ENCODE measurements at places on chromosomes 5 and 9. TPM values are rescaled to one million over a fixed set of nuclear protein-coding genes. Genes with fewer than 3 reads are reported as not detected.
A peak's percentile ranks its signal among the peaks of the same experiment; 100 is the strongest.

GRCh38 chr5:141441571-141442170 lies 11.4 kb downstream of the PCDHGA12 start:
- no peak for DNase-seq

DNA sequence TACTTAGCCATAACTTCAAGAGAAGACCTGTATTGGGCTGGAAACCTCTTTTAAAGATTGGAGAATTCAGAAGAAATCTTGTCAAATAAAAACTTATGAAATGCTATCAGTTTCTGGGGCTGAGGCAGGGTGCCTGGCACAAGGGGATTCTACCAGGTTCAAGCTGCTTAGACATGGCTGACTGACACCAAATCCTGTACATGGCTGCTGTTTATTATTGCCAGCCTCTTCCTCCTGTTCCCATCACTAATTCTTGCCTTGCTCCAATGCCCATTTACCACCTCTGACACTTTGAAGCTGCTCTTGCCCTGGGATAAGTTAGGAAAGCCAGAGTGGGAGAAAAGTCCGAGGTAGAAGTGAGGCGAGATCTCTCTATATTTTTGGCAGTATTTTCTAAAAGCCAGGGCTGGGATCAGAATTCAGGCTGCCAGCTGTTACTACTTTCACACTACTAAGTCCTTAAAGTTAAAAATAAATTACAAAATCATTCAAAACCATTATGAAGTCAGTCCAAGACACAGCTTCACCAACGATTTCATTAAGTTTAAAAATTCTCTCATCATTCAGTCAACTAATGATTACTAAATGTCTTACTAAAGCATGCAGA lies 66.3 kb upstream of the TNFAIP8 start:
- DNase-seq = no peak

- DNase-seq = no peak
Observed at GRCh38 chr5:167709625-167710024, 581.8 kb upstream of the WWC1 start.

The SLC36A3 gene
- not detected for total RNA-seq

DNA sequence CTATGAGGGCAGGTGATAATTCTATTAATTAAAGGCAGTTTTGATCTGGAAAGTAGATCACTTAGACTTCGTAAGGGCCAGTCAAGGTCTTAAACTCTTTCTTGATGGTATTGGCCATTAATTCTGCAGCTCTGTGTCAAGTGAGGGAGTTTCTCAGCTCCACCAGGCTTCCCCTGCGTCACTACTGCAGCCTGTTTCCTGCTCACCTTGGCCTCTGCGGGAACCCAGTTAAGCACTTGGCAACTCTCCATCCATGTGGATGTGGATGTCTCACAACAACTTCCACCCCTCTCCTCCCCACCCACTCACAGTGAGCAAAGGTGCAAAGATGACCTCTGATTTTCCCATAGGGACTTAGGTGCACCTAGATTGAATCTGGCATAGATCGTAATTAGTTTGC lies 191.6 kb downstream of the PLK2 start:
- DNase-seq = peak; percentile 98

DNA sequence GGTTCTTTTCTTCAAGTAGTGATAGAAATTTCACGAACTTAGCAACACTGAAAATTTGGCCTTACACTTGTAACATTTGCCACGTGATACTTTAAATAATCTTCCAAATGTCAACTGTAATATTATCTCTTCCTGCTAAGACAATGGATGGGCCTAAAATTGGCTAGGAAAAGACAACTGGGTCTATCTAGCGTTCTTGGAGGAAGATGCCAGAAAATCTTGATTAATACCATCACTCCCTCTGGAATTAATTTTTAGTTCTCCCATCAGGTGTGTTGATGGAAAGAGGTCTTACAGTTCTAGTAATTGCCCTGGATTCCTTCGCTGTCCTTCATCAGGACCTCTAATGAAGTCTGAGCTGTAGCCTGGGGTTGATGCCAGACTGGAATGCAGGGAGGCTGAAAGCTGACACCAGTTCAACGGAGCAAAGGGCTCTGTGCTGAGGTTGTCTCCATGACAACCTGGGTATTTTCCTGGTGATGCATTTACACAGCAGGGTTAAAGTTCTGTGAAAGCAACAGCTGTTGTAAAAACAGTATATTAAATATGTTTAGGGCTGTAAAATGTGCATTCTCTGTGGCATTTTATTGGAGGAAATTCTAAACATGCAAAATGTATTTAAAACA lies 92.3 kb downstream of the GAS1 start:
- DNase-seq = no peak

DNA sequence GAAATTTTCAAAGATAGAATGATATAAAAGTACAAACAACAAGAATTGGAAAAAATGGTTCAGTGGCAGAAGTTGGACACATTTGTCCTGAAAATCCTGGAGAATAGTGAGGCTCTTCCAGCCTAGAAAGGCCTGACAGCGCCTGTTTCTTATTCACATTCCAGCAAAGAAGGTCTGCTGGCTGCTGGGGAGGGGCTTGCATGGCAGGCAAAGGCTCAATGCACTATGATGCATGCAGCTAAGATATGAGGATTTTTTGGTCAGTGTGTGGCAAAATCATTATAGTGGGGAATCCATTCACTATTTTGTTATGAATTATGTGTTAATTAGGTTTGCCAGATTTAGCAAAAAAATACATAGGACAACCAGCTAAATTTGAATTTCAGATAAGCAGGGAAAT lies 243.9 kb upstream of the SLC30A5 start:
- no peak for DNase-seq

- no peak for DNase-seq
Observed at GRCh38 chr5:141758310-141758998, 76.4 kb upstream of the ARAP3 start.

DNA sequence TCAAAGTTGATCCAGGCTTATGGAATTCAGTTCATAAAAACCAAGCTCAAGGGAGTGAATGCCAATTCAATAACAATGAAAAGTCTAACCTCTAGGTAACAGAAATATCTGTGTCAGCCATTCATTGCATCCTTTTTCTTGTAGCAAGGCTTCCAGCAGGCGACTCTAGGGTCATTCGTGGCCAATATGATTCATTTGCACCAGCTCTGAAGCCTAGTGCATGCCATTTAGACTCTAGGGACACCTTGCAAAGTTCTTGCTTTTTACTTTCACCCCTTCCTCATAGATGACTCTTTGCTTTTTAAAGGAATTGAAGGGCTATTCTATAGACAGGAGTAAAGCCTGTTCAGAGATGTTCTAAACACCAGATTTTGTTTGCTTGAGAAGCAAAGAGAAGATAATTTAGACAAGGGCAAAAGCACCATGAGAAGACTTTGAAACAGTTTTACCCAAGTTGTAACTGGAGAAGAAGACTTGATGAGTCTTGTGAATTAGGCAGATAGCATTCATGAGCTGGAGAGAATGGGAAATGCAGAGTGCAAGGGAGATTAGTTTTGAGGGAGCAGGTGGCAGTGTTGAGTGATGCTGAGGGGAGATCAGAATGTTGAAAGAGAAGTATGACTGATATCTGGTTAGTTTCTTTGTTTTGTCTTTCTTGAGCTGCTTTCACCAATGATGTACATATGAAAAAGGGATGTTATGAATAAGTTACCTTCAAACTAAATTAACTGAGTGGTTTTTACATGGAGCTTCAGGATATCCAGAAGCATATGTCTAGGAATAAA lies 94.5 kb downstream of the F2RL2 start:
- no peak for DNase-seq

Measured in dermis microvascular lymphatic vessel endothelial cell (primary cell).